ENCODE measurements at places on chromosomes 7 and 10.

GRCh38 chr10:21495752-21496342, 29.6 kb downstream of the SKIDA1 start:
- DNase-seq = peak; percentile 93

DNA sequence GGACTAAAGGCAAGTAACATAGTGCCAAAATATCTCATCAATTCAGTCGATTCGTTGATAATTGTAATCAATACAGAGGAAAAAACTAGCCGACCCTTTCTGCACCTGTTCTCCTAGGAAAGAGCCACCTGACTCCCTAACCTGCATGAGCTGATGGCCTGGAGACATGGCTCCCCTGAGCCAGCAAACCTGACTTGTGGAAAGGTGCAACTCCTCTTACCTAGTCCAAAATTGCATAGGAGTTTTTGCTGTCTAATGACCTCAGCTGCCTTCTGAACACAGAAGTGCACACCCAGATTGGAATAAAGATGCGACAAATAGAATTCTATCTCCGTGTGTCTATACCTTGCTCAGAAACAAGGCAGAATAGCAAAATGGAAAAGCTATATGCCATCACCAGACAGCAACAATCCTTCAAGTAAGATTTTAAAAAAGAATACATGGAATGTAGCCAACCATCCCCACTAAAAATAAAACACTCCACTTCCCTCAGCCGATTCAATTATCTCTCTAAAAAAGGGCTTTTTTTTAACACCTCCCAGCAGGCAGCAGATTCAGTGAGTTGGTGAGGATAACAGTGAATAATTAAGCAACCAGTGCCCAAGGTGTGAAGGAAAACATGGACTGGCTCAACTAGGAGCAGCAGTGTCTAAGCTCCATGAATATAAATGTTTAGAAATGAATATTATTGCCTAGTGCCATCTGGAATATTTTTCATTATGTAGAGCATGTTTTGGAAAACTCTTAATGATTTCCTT, 26.6 kb upstream of the LMTK2 start:
- no peak for DNase-seq

DNA sequence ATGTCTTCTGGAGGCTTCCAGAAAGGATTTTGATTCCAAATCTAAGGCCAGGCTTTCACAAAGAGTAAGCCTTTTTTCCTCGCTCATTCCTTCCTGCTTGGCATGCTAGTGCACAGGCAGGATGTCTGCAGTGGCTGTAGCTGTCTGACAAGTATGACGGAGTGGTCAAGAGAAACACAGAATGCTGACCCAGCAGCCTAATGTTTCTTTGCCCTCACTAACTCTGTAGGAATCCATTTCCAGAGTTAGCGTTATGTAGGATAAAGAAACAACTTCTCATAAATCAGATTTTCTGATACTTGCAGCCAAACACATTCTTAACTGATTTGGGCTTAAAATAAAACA, 190.8 kb upstream of the AGK start:
- DNase-seq = no peak

DNA sequence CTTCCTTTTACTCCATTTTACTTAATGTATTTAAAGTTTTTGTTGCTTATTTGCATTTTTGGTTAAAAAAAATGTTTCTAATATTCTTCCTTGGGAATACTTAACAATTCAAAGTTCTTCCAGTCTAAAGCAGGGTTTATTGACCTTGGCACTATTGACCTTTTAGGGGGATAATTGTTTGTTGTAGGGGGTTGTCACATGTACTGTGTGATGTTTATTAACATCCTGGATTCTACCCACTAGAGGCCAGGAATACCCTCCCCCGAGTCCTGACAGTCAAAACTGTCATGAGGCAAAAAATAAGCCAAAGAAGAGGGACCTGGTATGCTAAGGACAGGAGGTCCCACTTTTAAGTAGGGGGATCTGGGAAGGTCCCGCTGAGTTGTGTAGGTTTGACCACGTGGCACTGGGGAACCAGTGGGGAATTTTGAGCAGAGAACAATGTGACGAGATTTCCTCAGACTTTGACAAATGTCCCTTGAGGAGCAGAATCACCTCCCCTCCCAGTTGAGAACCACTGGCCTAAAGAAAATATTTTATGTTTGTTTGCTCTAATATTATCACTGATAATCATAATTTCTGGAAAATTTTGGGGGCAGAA, 178.3 kb upstream of the PRR15 start:
- DNase-seq = no peak

GRCh38 chr7:139698278-139698677, 79.5 kb downstream of the HIPK2 start:
- DNase-seq = no peak

DNA sequence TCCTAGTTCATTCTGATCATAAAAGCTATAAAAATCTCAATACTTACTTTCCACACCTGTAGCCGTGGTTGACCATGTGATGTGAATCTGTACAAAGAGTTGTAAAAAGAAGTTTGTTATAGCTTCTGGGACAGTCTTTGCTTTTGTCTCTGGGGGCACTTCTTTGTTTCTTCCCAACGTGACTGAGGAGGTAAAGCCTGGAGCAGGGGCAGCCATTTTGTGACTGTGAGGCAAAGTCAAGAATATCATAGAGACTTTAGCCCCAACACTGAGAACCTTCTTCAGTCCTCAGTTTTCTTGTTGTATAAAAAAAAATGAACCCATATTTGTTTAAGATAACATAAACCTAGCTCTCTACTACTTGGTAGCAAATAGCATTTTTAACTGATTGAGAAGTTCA, 29.4 kb upstream of the LYZL1 start:
- no peak for DNase-seq

DNA sequence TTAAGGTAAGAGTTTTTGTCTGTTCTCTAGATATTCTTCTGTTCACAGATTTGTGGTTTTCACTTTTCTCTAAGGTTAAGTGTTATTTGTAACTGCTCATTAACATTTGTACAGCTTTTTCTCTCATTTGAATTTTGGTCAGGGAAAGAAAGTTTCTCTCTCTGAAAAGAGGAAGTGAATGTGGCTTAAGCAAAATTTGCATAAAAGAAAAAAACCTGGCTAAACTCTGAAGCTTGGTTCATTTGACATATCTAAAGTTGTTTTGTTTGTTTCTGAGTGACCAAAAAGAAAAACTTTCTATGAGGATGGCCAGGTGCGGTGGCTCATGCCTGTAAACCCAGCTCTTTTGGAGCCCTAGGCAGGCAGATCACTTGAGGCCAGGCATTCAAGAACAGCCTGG, 22.0 kb upstream of the SLC26A4 start:
- DNase-seq = no peak

DNA sequence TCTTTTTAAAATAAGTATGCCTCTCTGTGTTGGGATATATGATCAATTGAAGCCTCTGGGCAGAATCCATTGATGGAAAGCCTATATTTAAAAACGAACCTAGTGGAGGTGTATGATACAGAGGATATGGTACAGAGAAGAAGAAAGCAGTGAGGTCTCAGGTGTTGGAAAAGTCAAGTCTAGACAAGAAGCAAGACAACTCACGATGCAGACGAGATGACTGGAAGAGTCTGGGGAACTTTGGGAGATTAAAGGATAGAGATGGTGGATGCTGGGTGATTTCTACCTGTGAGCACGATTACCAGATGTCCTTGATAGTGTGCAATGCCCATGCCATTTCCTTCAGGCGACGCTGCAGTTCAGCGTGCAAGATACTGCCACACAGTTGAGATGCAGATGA, 524.7 kb upstream of the GALNT17 start:
- DNase-seq = no peak

DNA sequence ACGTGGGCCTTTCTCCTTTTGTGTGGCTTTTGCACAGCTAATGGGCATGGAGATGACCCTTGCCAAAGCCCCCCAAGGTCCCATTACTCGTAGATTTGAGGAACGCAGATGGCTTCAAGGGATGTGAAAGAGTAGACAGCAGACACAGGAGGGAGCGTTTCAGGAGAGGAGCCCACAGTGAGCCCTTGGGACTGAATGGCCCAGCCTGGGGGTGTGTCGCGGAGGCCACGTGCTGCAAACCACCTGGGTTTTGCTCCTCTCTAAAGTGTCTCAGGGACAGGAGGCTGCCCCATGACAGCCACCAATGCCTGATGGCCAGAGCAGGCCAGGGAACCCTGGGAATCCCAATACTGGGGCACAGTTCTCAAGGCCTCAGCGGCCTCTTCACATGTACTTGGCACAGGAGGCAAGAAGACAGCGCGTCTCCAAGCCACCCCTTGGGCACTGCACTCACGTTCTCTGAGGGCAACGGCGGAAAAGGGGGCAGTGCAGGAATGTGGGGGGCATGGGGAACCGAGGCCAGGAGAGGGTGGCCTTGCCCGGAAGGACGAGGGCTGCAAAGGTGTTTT, 185.2 kb downstream of the WDR37 start:
- no peak for DNase-seq

DNA sequence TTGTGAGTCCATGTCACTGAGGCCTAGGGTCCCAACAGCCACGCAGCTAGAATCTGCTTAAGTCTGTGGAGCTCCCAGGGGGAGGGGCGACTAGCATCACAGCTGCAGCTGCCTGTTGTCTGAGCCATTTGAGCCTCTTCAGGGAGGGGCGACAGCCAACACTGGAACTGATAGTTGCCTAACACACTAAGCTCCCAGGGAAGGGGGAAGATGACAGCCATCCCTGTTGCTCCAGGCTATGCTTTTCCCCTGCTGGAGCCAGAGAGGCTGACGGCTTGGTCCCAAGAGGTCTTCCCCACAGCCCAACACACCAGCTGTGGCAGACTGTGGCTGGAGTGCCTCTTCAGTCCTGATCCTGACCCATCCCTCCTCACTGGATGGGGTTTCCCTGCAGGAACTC, 817.5 kb downstream of the NXPH1 start:
- no peak for DNase-seq

- no peak for DNase-seq
Measured at GRCh38 chr10:28296023-28296422, 6.8 kb downstream of the MPP7 start.

- DNase-seq = no peak
Measured at GRCh38 chr7:14414274-14414986, 425.0 kb upstream of the ETV1 start.

- DNase-seq = no peak
Measured at GRCh38 chr7:25149836-25150235, 24.8 kb upstream of the CYCS start.

DNA sequence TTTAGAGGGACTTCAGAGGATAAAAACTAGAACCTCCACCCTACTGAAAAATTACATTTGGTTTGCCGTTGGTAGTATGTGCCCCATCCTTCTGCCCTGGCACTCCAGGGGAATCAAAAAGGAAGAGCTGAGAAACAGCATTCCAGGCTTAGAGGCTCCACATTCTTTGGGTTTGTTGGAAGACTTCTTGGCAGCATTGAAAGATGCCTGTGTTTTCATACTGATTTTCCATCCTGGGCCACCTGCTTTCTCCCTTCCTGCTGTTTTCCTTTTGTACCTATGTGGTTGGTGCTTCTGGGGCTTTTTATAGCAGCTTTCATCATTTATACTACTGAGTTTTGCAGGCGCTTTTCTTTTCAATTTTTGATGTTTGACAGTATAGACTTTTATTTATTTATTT, 61.7 kb downstream of the AUTS2 start:
- DNase-seq = no peak

GRCh38 chr7:12565873-12566272, 4.6 kb upstream of the SCIN start:
- DNase-seq = no peak

DNA sequence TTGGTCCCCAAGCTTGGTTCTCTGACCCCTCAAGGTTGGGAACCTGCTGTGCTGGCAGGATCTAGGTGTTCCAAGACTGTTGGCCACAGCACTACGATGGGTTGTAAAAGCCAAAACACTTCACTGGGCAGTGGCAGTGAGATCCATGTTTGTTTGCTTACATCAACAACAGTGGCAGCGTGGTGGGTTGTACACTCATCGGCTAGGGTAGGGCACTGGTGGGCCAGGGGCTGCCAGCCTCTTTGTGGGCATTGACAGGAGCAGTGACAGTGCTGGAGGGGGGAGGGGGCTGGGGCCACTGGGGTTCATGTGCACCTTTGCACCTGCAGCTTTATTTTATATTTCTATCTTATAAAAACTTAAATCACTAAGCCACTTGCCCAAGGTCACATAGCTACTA, 126.7 kb upstream of the ZWINT start:
- no peak for DNase-seq

GRCh38 chr7:41873741-41874140, 170.9 kb upstream of the INHBA start:
- DNase-seq = no peak

- no peak for DNase-seq
Measured at GRCh38 chr7:90897961-90898469, 301.9 kb downstream of the CDK14 start.

DNA sequence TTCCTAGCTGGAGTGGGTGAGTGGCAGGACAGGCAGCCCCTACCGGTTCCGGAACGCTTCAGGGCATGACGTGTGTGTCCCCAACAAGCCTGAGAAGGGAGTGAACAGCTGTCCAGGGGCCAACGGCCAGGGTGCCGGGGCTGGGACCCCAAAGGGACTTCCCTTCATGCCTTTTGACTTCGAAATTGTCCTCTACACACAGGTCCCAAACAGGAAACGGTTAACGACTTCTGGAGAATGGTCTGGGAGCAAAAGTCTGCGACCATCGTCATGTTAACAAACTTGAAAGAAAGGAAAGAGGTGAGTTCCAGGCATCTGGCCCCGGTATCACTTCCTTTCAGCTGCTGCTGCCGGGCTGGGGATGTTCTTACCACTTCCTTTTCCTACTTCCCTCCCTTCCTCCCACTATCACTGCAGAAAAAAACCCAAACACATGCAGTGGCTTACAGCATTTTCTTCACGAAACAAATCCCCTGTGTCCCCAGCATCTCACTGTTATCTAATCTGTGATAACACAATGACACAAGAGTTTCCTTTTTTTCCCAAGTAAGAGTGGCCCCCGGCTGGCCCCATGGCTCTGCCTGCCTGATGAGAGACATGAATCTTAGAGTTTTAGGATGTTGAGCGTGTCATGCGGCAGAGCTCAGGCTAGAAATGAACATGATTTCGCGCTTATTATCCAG, 63.2 kb downstream of the MKI67 start:
- DNase-seq = no peak

DNA sequence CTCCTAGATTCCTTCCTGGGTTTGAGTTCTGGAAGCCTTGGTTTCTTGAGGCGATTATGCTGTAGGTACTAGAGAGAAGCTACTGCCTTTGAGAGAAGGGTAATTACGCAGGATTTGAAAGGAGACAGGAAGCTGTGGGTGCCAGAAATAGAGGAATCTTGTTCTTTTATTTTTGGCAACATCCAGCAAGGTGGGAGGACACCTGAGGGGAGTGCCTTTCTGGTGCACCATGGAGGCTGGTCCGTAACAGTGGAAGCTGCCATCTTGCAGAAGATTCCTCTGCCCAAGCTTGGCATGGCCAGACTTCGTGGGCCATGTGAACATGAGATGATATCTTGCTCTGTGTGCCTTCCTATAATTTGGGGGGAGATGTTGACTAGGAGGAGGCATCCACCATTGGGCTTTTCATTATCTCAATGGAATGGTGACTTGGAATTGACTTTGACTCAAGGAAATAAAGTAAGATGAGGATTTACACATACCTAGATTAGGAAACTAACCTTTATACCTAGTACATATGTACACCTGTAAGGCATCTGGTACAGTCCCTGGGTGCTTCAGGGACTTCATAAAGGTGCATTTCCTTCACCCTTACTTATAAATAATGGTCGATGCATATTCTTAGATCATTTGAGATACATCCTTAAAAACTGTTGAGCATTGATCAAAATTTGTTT, 98.2 kb downstream of the PFKFB3 start:
- DNase-seq = no peak
